ENCODE measurements at places on chromosomes 2 and 18. TPM values are rescaled to one million over a fixed set of nuclear protein-coding genes. Genes with fewer than 3 reads are reported as not detected.
A peak's percentile ranks its signal among the peaks of the same experiment; 100 is the strongest.

Gene HOXD4
- 0.35 TPM for polyA plus RNA-seq

DNA sequence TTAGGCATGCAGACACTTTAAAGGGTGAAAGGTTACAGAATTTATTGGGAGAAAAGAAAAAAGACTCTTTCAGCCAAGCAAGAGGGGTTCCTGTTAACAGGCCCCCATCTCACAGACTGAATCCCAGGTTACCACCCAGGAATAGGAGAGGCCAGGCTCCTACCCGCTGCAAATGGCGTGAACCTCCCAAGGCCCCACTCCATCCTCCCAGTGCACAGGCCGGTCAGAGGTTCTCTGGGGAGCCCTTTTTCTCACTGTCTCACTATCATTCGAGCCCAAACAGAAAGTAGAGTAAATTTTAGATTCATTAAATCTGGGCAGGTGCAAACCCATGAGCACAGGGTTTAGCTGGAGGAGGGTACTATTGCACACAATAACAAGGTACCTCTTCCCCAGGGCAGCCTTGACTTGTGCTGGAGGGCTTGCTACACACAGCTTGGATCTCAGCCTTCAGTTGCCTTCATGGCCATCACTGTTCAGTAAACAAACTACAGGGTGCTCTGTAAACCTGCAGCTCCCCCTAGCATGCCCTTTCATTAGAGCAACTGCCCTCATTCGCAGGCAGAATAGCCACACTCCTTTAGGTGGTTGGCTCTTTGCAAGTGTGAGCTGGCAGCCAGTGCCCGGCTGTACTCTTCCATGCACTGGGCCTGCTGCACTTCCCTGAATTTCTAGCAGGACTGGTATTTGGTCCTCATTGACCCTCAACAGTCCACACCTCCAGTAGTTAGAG lies 7.3 kb upstream of the PLEK start:
- no peak for DNase-seq

- peak; percentile 95 for DNase-seq
Observed at GRCh38 chr2:33134086-33134771, 187.5 kb downstream of the LTBP1 start.

DNA sequence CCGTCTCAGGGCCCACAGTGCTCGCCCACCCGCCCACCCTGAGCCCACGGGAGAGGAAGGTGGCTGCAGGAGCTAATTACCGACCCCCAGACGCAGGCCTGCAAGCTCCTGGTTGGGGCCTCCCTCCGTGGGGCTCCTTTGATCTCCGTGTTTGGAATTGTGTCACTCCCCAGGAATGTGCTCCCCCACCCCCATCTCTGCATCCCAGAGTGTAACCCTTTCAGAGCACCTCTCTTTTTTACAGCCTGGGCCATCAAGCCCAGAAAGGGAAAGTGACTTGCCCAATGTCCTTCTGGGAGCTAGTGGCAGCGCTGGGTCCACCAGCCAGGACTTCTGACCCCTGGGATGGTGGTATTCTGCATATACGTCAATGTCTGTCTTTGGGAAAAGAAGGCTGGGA lies 335.1 kb downstream of the CYRIA start:
- peak; percentile 30 for DNase-seq
